ENCODE measurements at places on chromosomes 7 and 10. TPM values are rescaled to one million over a fixed set of nuclear protein-coding genes. Genes with fewer than 3 reads are reported as not detected.

NRP1 gene
- 177 TPM for polyA plus RNA-seq

TRIM50 gene
- 0.32 TPM for polyA plus RNA-seq

DNA sequence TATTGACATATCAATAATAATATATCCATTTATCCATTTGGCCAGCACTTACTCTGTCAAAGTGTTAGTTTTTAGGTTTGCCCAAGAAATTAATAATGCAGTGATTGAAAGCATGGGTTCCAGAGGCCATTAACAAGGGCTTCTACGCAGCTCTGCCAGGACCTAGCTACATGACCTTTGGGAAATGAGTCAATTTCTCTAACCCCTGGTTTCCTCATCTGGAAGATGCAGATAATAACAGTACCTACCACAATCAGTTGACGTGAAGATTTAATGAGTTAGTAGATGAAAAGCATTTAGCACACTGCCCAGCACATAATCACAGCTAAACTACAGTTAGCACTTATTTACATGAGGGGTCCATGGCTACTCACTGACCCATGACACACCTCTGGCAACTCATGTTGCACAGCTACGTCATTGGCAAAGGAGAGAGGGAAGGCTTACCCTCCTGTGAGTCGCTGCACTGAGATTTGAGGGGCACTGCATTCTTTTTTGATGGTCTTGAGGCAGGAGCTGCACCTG is 263.7 kb downstream of the PLXNA4 start:
- no peak for DNase-seq

- DNase-seq = no peak
Observed at GRCh38 chr10:33454554-33454953, 120.1 kb upstream of the NRP1 start.

GRCh38 chr10:122875843-122876466 is 3.4 kb downstream of the FAM24B start:
- no peak for DNase-seq

GRCh38 chr10:52210161-52210560 is 103.9 kb upstream of the DKK1 start:
- DNase-seq = no peak

Measured in left kidney (tissue), 8 donors.